ENCODE measurements at places on chromosomes 1 and 21.

DNA sequence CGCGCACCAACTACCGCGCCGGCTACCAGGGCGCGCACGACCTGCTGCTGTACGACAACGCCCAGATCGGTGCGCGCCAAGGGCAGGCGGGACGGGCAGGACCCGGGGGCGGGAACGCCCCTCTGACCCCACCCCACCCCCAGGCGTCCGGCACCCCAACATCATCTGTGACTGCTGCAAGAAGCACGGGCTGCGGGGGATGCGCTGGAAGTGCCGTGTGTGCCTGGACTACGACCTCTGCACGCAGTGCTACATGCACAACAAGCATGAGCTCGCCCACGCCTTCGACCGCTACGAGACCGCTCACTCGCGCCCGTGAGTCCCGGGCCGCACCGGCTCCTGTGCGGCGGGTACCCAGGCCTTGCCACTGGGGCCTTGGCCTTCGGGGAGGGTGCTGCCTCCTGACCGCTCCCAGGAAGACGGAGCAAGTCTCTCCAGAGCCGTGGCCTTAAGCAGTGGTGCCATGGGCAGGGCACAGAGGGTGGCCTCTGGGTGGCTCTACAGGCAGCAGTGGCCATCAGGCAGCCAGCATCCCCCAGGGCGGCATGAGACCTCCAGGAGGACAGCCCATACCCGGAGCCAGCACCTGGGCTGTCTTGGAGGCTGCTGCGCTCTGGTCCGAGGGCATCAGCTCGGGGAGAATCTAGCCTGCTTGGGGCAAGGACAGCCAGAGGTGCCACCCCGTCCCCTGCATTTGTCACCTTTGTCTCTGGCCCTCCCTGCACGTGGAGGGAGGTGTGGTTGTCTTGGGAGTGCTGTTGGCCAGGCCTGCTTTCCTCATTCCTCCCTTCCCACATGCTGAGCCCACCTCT lies 8.1 kb upstream of the MMP23B start:
- no peak for DNase-seq

DNA sequence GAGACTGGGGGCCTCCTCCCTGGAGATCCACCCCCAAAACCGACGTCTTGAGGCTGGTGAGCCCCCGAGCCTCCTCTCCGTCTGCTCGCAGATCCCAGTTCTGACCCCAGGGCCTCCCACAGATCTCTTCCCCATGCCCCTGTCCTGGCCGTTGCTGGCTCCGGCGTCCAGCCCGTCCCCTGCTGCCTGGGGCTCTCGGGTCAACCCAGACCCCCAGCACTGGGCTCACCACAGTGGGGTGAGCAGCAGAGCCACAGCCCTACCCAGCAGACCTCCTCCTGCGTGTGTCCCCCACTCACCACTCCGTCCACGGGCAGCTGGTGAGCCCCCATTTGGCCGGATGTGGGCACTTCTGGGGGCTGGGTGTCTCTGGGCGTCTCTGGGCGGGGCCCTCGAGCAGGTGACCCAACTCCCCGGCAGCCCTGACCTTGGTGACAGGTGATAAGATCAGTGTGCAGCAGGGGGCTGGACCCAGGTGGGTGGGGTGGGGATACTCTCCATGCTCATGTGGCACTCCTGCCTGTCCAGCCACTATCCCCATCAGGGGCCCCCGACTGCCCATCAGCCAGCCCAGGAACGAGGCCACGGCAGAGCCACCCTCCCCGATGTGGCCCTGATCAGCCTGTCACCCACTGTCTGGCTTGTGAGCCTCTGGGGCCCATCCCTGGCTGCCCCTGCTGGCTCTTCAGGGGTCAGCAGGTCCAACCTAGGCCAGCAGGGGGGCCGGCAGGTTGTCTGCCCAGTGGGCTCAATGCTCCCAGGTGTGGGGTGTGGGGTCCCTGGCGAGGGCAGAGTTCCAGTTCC lies 709 bp downstream of the TNFRSF14 start:
- DNase-seq, result no peak

GRCh38 chr1:12019858-12020509 lies 686 bp downstream of the MIIP start:
- no peak for DNase-seq

GRCh38 chr1:151759241-151759640 lies 4.1 kb downstream of the MRPL9 start:
- DNase-seq, result no peak

GRCh38 chr1:158146739-158147138 lies 34.0 kb upstream of the CD1D start:
- DNase-seq, result no peak

GRCh38 chr1:229432905-229433304 lies 989 bp downstream of the ACTA1 start:
- no peak for DNase-seq

GRCh38 chr1:116365353-116365780 lies 7.7 kb upstream of the ATP1A1 start:
- DNase-seq, result no peak

DNA sequence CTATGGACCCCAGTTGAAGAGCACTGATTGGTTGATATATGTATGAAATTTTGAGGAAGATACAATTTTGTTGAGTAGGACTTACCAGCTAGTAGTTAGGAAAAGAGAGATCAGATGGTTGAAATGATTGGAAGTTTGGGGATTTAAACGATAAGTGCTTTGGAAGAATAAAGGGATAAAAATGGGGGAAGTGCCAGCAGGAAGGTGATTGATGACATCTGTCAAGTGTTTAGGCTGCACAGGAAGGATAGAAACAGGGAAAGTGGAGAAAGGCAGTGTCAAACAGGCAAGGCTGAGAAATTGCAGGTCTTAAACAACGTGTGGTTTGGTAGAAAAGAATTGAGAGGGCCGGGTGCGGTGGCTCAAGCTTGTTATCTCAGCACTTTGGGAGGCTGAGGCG lies 22.3 kb downstream of the PDC start:
- no peak for DNase-seq

DNA sequence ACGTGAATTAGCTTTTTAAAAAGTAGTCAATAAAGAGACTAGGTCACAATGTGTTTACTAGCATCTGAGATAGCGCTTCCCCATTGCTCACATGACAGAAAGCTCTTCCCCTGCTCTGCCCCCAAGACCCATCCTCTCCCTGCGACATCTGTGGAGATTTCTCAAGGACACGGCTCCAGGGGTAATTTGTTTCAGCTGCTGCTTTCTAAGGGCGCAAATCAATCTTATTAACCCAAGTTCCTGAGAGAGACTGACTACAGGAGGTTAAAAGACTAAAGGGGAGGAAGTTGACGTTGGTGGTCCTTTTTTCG lies at the start of gene MYOCOS:
Gene MYOCOS (plus strand): TSS at position 92 of the 311 bp plus-strand sequence. CDS start 1,641 bp downstream, outside the sequence.
- no peak for DNase-seq

DNA sequence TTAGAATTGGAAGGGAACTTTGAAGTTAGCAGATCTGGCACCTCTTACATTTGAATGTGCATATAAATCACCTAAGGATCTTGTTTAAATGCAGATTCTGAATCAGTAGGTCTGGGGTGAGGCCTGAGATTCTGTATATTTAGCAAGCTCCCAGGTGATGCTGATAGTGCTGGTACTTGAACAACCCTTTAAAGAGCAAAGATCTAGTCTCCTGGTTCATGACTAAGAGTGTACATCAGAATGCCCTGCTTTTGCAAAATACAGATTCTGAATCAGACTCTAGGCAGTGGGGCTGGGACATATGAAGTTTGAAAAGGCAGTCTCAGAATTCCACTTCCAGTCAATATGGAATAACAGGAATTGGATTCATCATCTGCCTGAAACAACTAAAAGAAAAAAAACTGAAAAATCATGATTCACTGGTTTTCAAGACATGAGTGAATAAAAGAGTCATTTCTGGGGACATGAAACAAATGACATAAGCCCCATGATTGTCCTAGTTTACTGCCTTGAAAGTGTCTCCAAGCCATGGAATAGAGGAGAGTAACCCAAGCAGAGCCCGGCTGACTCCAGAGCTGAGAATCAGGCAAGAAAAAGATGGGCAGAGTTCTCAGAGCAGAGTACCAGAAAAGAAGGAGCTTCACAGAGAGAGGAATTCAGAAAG lies 149.6 kb upstream of the SGIP1 start:
- DNase-seq, result no peak

DNA sequence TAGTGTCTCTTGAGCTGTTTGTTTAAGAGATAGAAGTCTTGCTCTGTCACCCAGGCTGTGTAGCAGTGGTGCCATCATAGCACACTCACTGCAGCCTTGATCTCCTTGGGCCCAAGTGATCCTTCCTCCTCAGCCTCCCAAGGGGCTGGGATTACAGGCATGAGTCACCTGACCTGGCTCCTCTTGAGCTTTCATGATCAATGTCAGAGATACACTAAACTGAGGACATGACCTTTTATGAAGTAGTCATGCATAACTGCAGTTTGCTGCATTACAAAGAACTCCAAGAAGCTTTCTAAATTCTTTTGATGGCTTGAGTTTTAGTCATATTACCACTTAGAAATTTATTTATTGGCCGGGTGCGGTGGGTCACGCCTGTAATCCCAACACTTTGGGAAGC lies 77.7 kb downstream of the CC2D1B start:
- DNase-seq, result no peak

- DNase-seq, result no peak
Measured at GRCh38 chr21:33682992-33683627, 40.8 kb downstream of the ITSN1 start.

DNA sequence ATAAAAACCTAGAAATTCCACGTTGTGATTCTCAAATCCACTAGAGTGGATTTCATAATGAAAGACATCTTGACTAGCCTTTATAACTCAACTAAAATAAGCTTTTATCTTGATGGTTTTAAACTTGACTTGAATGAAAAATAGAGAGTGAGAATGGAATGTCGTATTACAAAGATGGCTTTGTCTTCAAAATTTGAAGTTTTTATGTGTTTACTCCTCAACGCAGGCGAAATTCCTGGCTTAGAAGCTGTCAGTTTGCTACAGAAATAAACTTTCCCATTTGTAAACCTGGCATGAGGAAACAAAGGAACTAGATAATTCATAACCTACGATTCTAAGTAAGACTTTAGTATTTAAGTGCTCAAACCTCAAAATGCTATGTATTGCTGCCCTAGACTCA lies 90.0 kb upstream of the KRTAP19-8 start:
- no peak for DNase-seq

DNA sequence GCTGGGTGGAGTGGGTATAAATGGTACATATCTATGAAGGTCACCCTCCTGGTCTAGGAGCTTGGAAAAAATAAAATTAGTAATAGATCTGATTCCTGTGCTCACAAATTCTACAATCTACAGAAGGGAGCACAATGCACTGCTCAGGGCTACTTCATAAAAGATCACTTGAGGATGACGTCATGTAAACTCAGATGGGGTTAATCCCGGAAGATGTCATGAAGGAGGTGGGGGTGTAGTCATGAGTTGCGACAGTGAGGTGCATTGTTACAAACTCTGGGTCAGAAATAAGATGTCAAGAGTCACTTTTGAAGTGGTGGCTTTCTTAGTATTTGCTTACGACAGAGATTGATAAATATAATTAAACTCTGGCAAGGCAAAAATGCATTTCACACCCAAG lies 68.2 kb downstream of the LHX9 start:
- no peak for DNase-seq

DNA sequence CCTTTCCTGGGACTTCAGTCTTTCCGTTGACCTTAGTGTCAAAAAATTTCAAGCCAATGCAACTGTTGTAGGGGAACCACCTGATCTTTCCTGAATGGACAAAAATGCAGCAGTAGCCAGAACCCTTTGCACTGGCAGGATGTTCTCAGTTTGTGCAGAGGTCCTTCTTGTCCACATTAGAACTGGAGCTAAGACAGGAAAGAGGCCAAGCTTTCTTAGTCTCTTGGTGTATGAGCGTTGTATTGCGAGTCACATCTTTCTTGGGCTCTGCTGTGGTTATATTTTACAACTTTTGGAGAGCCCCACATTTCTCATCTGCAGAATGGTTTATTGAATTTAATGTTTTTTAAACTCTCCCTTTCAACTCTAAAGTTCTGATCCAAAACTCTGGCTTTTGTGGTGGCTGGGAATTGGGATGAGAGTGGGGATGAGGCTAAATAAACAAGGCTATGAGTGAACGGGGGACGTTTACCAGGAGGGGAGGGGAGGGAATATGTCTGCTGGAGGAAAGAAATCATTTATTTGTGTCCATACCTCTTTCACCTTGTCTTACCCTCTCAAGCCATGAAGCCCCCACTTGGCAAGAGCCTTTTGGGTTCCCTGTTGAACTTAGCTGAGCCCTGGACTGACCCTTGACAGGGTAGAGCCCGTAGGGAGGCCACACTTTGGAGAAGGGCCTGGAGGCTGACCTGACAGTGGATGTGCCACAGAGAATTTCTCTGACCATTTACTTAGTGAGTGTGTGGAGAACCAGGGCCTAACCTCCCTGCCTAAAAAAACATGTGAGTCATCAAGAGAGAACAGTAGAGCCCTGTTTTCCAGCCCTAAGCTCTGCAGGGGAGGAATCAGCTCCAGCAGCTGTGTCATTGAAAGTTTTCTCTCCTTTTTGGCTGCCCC lies 586 bp downstream of the CHI3L2 start:
- no peak for DNase-seq

GRCh38 chr1:29123887-29124365 lies at the start of gene TMEM200B:
Gene TMEM200B, minus strand, starts transcription at chr1:29123903. Its CDS starts 2,075 bp downstream, at chr1:29121828.
- no peak for DNase-seq

GRCh38 chr1:243550276-243550675 lies 294.4 kb downstream of the SDCCAG8 start:
- no peak for DNase-seq

DNA sequence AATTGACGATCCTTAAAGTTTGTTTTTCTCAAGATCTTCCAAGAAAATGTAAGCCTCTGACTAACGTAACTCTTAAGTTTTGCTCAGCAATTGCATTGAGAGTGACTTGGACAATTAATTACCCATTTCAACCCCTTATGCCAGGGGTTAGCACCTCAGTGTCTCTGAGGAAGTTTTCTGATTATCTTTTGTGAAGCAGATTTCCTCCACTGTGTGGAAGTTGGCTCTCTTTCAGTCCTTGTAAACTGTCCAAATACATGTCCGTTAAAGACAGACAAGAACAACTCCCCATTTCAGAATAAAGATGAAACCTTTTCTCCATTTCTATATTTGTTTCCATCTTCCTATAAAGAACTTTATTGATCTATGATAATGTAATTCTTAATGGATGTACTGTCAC lies 296.4 kb upstream of the FMN2 start:
- DNase-seq, result no peak

GRCh38 chr1:218171302-218171893 lies 113.7 kb upstream of the RRP15 start:
- no peak for DNase-seq

DNA sequence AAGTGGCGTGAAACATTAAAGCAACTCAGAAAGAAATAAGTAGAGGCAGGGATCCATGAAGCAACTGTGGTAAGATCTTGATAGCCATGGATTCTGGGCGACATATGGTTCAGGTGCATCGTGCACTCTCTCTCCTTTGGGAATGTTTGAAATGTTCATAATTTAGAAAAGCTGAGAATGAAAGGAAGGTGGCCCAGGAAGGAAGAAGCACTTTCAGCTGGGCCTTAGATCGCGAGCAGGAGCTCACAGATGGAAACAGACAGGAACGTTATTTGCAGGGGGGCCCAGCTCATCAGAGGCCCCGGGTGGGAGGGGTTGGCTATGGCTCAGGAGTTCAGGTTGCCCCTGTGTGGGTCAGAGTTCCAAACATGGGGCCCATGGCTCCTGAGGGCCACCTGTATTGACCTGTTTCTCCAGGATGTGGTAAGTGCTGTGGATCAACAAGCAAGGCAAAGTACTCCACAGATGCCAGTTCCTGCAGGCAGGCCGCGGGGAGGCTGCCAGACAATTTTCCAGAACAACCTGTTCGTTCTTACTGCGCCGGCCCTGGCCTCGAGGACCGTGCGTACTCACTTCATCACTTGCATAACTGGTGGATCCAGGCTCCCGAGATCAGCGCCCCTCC lies 253.2 kb downstream of the TOMM20 start:
- DNase-seq, result no peak

- DNase-seq, result no peak
Measured at GRCh38 chr1:183093786-183094298, 70.6 kb downstream of the LAMC1 start.

GRCh38 chr1:179800481-179800880 lies 57.4 kb downstream of the FAM163A start:
- DNase-seq, result no peak
